ENCODE measurements at places on chromosomes 16 and 17.

DNA sequence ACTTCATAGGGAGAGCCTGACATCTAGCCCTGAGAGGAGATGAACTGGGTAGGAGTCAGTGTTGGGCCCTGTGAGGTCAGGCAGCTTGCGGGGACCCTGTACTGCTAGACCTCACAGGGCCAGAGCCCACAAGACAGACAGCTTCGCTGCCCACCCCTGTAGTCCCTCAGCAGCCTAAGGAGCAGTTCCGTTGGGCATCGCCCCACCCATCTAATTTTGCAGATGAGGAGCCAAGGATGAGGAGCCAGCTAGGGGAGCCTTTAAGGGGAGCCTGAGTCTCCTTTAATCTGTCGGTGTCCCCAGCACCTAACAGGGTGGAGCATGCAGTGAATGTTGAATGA lies 755 bp upstream of the TUFM start:
- no peak for DNase-seq

DNA sequence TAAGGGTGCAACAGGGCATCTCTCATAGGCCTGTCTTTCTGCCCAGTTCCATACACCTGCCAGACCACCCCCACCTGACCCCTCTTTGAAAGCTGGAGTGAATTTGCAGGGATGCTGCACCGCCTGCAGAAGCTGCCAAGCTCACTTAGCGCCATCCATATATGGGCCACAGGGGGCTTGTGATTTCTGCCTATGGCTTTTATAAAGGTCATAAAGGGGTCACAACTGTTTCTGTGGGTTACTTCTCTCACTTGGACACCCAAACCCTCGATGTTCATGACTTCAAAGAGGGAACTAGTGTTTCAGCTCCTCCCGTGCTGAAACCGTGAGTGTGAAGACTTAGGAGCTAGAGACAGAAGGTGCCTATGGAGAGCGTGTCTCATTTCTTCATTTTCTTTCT lies 23.9 kb upstream of the MEAK7 start:
- DNase-seq: no peak

DNA sequence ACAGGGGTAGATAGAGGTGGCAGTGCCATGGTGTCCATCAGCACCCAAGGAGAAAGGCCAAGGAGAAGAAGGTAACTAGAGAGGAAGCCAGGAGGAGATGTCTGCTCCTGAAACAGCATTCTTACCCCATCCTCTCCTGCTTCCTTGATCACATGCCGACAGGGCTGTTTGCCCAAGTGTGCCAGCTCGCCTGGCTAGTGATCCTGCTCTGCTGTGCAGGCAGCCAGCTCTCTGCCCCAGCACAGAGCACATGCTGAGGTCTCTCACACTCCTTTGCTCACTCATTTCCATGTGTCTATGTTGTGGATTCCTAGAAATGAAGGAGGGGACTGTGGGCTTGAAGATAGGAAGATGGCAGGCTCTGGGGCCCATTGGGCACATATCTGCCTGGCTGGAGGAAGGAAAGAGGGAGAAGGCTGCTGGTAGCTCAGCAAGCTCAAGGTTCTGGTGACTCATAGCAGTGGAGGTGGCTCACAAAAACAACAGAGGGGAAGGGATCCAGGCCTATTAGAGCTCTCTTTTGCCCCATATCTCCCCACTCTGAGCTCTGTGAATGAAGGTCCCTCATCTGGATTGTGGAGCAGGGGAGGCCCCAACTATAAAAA lies 54.3 kb downstream of the NEUROD2 start:
- DNase-seq: no peak

DNA sequence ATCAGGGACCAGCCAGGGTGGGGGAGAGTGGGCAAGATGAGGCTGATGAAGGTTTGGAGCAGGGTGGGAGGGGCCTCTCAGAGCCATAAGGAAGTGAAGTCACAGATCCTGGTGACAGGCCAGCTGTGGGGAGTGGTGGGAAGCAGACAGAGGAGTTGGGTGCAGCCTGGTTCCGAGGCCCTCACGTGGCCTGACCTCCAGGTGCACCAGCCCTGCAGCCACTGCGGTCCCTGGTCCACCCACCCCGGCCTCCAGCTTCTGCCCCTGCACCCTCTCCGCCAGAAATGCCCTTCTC lies 3.9 kb upstream of the ZFPM1 start:
- DNase-seq: no peak

GRCh38 chr16:4383591-4384444 lies 12.2 kb downstream of the VASN start:
- DNase-seq: no peak

DNA sequence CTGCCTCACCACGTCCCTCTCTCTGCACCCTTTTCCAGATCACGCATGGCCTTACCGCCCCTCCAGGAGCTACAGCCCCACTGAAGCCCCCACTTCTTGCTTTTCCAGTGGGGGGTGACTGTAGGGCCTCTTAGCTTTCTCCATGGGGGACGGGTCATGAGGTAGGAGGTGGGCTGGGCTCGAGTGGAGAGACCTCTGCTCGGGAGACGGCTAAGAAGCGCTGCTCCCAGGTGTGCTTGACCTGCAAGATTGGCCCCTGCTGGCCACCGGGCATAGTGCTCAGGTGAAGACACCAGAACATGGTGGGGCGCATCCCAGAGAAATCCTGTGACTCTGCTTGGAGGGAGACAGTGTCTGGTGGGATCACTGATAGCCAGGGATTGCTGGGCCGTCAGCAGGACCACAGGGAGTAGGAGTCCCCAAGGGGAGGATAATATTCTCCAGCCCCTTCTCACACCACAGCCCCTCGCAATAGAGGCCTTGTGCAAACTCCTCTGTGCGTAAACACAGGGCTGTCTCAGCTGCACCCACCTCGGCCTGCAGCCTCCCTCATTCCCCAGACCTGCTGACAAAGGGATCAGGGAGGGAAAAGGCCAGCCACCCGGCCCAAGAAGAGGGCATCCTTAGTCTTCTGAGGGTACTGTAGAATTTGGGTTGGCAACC lies 8.9 kb upstream of the GALK1 start:
- no peak for DNase-seq

DNA sequence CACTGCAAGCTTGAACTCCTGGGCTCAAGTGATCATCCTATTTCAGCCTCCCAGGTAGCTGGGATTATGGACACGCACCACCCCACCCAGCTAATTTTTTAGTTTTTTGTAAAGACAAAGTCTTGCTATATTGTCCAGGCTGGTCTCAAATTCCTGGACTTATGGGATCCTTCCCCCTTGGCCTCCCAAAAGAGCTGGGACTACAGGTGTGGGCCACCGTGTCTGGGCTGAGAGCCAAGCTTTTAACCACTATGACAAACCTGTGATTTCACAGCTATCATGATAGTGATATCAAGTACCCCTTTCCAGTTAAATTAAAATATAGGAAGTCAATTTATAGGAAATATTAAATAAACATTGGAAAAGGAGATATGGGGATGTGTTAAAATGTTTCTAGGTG lies 74.6 kb upstream of the IRX6 start:
- no peak for DNase-seq

GRCh38 chr16:71350821-71351557 lies 7.5 kb upstream of the CALB2 start:
- DNase-seq: no peak

- DNase-seq: no peak
Observed at GRCh38 chr17:66177048-66177447, 14.9 kb downstream of the CEP112 start.

Data from CD4-positive, alpha-beta T cell treated with Interleukin-12 subunit alpha and Interleukin-12 subunit beta, for 1 hour (primary cell).